Activated CD4-positive, alpha-beta T cell treated with anti-CD3 and anti-CD28 coated beads for 24 hours (primary cell): ENCODE measurements at places on chromosomes 1 and 21.

- DNase-seq, result no peak
These were observed 30.0 kb upstream of the ATP1A1 start for GRCh38 chr1:116343019-116343418.

DNA sequence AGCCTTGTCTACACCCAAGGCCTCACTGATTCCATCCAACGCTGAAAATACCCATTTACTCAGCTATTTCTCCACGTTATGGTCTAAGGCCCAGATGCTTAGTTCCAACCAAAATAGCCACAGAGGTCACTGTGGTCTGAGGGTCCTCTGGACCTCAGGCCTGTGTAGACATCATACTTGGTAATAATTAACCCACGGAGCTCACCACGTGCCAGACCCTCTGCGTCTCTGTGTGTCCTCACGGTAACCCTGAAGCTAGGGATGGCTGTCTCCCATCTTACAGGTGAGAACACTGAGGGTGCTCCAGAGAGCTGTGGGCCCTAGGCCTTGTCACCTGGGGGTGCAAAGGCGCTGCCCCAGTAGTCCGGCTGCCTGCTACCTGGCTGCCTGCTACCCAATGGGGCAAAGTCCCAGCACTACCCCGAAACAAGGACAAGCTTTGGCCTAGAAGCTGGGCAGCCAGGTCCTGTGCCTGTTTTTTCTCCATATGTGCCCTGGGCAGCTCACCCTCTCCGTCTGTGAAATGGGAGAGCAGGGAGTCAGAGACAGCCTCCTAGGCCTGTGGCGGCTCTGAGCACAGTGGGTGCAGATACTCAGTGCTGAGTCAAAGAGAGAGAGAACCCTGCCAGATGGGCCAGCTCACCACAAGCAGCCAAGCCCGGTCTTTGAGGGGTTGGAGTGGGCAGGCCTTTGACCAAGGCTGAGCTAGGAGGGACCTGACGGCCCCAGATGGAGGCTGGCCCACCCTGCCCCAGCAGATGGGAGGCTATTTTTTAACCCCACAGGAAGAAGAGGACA, 17.0 kb upstream of the RUNX3 start:
- DNase-seq, result no peak

GRCh38 chr1:40179496-40180089, 18.4 kb downstream of the RLF start:
- DNase-seq, result no peak

- DNase-seq, result no peak
These were observed at the start of gene NTNG1 for GRCh38 chr1:107140703-107141490. TSS of gene NTNG1 (plus strand) at chr1:107141039.

DNA sequence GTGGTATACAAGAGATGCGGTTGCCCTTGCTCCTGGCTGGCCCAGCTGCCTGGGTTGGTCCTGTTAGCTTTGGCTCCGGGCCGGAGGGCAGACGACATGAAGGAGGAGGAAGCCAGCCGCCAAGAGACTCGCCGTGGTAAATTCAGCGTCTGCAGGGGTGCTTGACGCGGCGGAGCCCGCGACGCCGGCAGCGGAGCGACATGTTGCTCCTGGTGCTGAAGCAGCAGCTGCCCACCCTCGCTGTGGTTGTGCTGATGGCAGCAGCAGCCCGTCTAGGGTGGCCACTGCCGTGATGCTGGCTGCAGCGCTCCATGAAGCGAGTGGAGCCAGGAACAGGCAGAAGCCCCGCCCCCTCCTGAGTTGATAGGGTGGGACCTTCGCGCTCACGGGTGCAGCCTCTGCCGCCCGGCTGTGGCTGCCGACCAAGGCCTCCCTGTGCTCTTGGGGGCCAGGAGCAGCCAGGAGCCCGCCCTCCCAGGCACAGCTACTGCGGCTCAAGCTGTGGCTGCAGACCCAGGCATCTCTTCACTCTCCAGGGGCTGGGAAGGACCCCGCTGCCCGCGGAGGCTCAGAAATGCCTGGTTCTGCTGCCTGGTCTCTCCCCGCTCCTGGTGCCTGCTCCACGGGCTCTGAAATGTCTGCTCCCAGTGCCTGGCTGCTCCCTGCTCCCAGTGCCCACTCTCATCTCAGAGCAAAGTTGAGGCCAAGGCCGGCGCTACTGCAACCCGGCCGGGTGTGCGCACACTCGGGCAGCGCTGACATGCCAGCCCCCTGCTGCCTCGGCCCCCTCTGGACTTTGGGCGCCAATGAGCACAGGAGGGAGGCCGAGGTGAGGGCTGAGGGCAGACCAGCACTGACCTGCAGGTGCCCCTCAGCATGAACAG, 4.4 kb upstream of the ZNF692 start:
- DNase-seq, result peak; percentile 78

GRCh38 chr1:221708987-221709386, 32.9 kb downstream of the DUSP10 start:
- no peak for DNase-seq

- no peak for DNase-seq
These were observed 2.7 kb upstream of the RIPK4 start for GRCh38 chr21:41769521-41769920.

- no peak for DNase-seq
These were observed 19.2 kb upstream of the EVA1B start for GRCh38 chr1:36342426-36343185.

GRCh38 chr1:8664887-8665286, 152.6 kb downstream of the RERE start:
- no peak for DNase-seq

- no peak for DNase-seq
These were observed 1.7 kb downstream of the FMN2 start for GRCh38 chr1:240093120-240093961.

DNA sequence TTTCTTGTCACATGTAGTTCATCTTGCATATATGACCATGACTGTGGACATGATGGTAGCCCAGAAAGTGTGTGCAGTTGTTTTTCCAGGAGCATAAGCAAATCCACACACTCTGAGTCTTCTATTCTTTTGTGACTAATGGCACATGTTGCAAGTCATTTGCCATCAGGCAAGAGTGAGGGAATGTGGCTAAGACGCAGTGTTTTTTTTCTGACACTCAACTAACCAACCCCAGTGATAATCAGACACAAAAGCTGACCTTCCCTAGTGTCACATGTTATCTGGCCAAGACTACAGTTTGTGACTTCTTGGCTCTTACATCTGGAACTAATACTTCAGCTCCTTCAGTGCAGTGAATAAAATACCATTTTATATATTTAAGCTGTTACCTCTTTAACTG, 108.8 kb downstream of the ITSN1 start:
- DNase-seq, result no peak

DNA sequence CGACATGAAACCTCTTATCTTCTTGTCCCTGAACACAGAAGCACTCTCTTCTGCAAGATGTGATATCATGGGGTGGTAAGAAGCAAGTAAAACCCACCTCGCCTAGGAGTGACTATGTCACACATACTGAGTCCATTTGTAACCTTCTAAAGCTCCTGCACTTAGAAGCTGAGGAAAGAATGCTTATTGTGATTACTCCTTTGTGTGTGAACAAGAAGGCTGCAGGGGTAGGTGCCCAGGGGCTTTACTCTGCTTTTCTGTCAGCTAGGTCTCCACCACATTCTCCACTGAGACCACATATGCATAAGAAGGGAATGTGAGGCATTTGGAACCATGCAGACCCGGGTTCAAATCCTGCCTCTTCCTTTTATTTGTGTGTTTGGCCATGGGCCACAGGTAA, 144.3 kb downstream of the DMRTA2 start:
- no peak for DNase-seq

GRCh38 chr1:231817801-231818200, 191.2 kb downstream of the DISC1 start:
- no peak for DNase-seq

GRCh38 chr21:15128267-15128666, 63.5 kb upstream of the NRIP1 start:
- DNase-seq, result no peak
